NCI-H526 (cell line): ENCODE measurements at places on chromosomes 7 and 10.

DNA sequence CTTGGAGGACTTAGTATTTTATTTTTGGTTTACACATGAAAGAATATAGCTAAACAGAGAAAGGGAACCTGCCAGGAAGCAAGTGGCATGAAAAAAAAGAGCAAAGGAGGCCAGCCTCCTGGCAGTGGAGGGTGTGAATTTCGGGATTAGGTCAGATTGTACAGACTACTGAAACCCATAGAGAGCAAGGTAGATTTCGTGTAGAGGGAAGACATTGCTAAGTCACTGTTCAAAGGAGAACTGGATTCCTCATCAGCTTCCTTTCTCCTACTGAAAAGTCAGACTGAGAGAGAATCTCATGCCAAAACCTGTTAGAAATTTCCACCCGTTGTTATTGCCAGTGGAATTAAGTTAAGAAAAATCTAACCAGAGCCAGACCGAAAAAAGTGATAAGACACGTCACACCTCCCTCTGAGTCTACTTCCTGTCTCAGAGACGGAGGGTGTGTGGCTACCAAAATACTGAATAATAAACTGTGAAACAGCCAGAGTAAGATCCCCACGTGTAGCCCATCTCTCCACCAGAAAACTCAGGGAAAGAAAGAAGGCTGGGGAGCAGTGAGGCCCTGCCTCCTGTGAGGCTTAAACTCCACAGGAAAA lies 118.8 kb downstream of the SKIDA1 start:
- DNase-seq: no peak

DNA sequence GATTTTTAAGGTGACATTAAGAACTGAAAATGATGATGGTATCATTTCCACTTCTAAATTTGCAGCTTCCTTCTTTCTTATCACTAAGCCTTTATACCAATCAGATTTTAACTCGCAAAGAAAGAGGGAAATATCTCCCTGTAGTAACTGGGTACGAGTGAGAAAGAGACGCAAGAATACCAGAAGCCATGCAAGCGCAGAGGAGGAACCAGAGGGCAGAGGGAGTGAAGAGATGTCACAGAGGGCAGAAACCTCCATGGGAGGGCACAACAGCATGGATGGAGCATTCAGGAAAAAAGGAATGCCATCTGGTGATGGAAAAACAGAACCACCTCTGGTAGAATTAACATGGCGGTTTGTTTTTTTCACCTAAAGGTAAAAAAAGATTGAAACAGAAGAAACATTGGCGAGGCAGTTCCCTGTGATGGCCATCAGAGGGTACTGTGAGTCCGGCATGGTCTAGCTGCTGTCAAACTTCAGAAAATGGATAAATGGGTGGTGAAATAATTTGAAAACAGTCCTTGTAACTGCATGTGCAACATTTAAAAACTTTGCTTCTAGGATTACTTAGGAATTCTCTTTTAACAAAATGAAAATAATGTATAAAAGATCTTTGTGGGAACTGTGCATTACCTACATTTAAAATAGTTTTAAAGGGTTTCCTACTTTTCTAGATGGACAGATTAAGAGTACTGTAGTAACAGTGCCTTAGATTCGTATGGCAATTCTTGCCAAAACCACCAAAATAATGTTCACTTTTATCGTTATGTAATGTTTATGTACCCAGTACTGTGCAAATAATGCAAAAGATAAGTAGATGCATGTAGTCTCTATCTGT lies 91.8 kb downstream of the ARHGAP12 start:
- DNase-seq: no peak

GRCh38 chr10:71193516-71193915 lies 18.9 kb upstream of the UNC5B start:
- DNase-seq: no peak

DNA sequence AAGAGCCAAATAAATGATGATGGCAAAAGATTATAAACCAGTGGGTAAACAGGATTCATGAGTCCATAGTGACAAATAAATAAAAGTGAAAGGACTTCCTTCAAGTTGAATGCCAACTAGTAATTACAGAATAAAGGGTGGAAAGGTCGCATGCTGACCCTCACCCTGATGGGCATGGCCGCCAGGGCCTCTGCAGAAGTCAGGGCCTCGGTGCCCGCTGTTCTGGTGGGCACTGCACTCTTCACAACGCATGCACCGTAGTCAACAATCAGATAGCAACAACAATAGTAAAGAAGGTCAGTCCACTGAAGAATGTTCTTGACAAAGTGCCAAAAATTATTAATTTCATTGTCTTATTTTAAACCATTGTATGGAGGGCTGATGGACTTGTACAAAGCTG lies 123.2 kb upstream of the LANCL2 start:
- no peak for DNase-seq

- peak; percentile 20 for DNase-seq
Observed at GRCh38 chr7:4712281-4713182, 30.4 kb downstream of the FOXK1 start.

DNA sequence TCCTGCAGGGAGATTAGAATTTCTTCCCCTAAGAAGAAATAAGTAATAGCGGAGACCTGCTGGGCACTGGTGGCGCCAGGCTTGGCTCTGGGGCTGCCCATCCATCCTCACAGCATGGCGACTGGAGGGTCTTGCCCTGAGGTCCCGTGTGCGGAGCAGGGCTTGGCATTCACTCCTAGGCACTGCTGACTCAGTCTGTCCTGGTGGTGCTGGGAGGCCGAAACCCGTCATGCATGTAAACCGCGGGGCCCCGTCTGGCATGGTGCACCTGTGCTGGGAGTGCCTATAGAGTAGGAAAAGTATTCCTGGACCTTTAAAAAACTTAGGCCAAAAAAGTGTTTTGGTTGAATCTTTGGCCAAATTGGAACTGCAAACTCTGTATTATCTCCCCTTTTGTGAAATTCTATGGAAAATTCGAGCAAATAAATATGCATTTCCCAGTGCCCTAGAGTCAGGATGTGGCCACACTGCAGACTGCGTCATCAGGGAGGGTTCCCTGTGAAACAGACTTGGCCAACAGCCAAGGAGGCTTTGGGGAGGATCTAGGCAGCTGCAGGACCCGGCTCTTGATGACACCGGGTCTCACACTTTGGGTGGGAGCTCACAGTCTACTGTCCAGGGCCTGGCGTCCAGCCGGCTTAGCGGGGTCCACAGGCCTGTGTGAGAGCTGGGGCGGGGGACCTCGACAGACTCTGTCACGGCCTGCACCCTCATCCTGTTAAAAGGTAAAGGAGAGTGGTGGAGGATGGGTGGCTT lies 122.3 kb downstream of the VIPR2 start:
- no peak for DNase-seq

DNA sequence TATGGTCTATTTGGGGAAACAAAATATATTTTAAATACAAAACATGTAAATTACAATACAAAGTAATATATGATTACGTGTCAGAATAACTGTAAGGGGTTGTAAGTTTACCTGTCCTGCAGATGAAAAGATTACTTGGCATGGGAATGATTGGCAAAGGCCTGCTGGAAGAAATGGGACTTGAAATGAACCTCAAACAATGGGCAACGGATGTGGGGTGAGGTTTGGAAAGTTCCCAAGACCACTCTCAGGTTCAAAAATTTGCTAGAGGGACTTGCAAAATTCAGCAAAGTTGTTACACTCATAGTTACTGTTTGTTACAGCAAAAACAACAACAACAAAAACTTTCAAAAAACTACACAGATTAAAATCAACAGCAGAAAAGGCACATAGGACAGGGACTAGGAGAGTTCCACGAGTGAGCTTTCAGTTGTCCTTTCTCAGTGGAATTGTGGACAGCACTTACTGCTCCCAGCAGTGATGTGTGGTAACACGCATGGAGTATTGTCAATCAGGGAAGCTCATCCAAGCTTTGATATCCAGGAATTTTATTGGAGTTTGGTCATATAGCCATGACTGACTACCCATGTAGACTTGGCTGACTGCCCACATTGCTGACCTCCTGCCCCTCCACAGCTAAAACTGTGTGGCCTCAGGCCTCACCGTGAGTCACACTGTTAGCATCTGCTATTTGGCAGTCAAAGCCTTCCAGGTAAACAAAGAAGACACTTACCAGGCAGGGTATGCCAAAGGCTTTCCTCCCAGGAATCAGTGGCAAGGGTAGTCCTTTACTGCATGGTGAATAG lies 43.8 kb downstream of the EXOC6 start:
- DNase-seq: no peak

GRCh38 chr10:46541017-46541661 lies 15.3 kb downstream of the GPRIN2 start:
- peak; percentile 25 for DNase-seq

GRCh38 chr10:12954866-12955265 lies 46.6 kb downstream of the CCDC3 start:
- DNase-seq: no peak

- DNase-seq: no peak
Observed at GRCh38 chr7:127581716-127582115, 3.7 kb downstream of the GCC1 start.

DNA sequence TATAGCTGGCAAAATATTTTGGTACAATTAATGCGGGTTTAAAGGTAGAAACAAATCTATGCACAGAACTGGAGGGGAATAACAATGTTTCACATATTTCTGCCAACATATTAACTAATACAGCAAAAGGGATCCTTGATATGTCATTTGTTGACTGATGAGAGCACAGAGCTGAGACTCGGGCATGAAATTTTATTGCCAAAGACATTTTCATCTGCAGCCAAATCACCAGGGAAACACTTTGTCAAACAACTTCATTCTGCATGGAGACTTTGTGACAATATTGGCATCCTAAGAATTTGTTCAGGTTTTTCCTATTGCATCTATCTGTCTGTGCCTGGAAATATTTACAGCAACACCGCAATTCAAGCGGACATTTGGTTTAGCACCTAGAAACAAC lies 117.8 kb upstream of the C1QL3 start:
- no peak for DNase-seq

DNA sequence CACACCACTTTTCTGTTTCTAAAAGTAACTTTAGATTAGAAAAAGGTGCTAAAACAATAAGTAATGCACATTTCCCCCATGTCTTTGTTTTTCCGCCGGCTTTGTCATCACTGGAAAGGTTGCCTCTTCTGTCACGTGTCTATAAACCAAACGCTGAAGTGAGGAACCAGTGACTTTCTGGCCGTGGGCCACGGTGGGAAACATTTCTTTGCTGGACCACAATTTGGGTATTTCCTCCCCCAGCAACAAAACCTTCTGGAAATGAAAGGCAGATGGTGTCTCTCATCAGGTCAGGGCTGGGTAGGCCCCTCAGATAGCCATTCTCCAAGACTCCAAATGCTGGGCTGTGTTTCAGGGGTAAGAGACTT lies 174.5 kb downstream of the SH3PXD2A start:
- no peak for DNase-seq

- DNase-seq: no peak
Observed at GRCh38 chr10:55305285-55305684, 504.3 kb upstream of the PCDH15 start.

DNA sequence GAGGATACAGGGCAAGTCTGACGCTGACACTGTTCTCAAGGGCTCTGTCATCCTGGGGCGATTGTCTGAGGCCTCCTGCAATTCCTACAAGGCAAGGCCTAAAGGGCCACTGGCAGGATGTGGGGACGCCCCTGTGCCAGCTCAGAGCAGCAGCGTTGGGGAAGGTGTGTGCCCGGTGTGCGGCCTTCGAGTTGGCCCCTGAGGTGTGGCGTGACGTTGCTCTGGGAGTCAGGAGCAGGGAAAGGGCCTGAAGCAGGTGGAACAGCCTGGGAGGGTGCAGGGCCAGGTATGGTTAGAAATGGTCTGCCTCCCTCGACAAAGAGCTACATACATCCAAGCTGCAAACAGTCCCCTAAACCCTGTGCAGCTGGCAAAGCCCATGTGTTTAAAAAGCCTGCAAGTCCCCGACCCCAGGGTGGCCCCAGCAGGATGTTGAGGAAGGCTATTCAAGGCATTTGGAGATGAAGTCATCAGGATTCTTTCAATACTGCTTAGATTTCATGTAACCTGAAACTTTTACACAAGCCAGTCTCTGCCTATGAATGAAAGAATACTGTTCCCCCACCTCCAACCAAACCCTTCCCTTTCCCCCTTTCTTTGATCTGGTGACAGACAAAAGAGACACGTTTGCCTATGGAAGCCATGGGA lies 142.5 kb upstream of the TNS3 start:
- no peak for DNase-seq

- no peak for DNase-seq
Observed at GRCh38 chr7:120114626-120115025, 158.3 kb upstream of the KCND2 start.

GRCh38 chr10:12488626-12489025 lies 139.3 kb downstream of the CAMK1D start:
- no peak for DNase-seq

GRCh38 chr10:132183046-132183445 lies 3.7 kb upstream of the DPYSL4 start:
- no peak for DNase-seq

DNA sequence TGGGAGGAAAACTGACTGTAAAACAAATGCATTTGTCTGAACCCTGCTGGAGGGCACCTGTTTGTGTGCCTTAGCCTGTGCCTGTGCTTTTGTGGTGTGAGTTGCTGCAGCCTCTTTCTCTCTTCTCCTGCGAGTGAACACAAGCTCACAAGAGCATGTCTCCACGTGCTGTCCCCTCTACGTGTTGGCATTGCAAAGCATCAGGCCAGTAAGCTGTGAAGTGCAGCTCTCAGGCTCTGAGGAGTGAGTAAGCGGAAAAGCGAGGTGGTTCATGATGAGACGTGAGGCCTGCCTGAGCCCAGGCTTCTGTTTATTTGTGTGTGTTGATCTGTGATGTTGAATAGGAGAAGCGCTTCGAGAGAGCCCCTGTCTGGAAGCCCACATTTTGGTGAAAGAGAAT lies 85.6 kb upstream of the PDCD4 start:
- no peak for DNase-seq

GRCh38 chr7:2800931-2801688 lies 43.0 kb downstream of the GNA12 start:
- DNase-seq: no peak

- DNase-seq: peak; percentile 70
Observed at GRCh38 chr7:106056513-106057203, 55.5 kb downstream of the SYPL1 start.

GRCh38 chr7:106813705-106814305 lies 51.3 kb upstream of the PIK3CG start:
- no peak for DNase-seq

GRCh38 chr7:137081321-137082093 lies 213.1 kb downstream of the CHRM2 start:
- no peak for DNase-seq

DNA sequence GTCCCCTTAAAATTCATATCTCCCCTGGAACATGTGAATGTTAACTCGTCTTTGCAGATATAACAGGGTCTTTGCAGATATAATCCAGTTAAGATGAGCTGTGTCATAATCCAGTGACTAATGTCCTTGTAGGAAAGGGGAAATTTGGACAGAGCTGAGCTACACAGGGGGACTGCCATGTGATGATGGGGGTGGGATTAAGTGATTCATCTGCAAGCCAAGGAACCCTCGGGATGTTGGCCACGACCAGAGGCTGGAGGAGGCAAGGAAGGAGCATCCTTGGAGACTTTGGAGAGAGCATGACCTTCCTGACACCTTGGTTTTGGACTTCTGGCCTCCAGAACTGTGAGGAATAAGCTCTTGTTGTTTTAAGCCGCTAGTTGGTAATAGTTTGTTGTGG lies 153.9 kb upstream of the PCBD1 start:
- DNase-seq: no peak

DNA sequence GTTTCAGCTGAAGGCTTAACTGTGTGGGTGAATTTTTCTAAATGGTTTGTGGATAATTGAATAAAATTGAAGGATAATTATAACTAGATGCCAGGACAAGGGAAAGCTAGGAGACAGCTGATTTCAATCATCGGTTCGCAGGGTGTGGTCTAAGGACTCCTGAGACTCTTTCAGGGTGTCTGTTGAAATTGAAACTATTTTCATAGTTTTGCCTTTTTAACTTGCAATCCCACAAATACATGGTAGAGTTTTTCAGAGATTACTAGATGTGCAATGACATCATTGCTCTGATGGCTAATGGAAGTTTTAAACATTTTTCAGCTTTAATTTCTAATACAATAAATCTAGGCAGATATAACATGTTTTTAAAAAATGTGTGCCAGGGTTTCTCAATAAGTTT lies 18.5 kb downstream of the TRUB1 start:
- DNase-seq: no peak
